Activated CD4-positive, alpha-beta T cell treated with anti-CD3 and anti-CD28 coated beads, Interleukin-2, amount 50 U/mL, for 4 hours (primary cell): ENCODE measurements at places on chromosomes 4 and X.

DNA sequence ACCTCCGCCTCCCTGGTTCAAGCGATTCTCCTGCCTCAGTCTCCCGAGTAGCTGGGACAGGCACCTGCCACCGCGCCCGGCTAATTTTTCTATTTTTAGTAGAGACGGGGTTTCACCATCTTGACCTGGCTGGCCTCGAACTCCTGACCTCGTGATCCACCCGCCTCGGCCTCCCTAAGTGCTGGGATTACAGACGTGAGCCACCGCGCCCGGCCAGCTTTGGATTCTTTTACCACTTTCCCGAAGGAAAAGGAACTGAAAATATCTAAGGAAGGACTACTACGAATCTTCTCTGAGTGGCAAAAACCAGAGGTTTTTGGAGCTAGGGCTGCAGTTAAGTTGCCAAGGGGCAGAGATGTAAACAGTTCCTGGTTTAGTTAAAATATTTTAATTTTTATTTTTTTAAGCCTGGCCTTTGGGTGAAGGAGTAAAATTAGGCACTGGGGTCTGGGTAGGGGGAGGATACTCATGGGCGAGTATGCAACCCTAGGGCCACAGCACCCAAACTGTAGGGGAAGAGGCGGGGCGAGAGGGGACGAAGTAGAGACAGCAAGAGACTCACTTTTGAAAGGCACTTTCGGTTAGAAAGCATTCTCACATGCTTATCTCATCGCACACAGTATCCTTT lies 525 bp upstream of the CISD2 start:
- DNase-seq = no peak

DNA sequence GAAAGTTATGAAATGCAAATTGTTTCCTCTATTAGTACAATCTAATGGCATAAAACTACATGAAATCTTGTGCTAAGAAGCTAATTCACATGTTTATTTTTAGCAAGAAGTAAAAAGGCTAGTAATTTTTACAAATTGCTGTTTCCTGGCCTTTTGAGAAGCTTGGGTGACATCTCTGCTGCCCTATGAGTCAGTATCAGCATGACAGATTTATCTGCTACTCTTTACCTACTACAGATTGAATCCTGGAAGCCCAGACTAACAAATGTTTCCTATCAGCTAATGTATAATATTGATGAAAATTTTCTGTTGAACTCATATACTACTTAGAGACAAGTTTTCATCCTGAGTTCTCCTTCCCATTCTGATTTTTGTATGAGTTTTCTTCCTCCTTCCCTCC lies 232.4 kb downstream of the DCTD start:
- DNase-seq = no peak

GRCh38 chr4:86220121-86220520 lies 139.7 kb downstream of the MAPK10 start:
- DNase-seq = no peak

DNA sequence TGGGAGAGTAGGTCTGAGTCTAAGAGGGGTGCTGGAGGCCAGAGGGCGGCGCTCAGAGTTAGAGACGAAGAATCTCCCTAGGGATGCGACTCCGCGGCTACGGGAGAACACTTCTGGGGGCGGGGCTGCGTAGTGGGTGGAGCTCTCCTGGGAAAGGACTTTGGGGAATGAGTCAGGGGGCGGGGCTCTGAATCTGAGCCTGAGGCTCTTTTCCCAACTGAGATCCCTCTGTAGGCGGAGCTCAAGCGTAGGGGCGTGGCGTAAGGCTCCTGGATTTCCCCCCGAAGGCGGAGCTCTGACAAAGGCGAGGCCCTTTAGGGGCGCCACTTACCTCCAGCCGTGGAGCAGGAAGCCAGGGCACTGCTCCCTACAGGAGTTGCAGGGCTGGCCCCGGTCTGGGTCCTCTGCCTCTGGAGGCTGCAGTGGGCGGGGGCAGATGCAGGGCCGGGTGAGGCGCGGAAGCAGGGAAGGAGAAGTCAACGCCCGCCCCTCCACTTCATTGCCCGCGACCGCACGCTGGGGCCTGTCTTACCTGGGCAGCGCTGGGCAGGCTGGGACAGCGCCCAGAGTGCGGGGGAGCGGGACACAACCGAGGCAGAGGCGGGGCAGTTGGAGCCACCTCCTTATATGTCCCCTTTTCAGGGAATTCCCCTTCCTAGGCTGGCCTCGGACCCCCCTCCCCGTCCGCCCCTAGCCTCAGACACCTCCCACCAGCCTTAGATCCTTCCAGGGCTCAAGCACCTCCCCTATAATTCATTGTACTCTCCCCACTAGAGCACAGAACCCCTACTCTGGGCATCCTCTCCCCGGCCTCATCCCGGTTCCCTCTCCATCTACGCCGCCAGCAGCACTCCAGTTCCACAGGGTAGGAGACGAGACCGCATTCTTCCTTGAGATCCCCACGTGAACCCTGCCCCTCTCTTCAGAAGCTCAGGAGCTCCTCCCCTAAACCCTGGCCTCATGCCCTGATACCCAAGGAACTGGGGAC lies 1.6 kb downstream of the PRICKLE3 start:
- DNase-seq = no peak

DNA sequence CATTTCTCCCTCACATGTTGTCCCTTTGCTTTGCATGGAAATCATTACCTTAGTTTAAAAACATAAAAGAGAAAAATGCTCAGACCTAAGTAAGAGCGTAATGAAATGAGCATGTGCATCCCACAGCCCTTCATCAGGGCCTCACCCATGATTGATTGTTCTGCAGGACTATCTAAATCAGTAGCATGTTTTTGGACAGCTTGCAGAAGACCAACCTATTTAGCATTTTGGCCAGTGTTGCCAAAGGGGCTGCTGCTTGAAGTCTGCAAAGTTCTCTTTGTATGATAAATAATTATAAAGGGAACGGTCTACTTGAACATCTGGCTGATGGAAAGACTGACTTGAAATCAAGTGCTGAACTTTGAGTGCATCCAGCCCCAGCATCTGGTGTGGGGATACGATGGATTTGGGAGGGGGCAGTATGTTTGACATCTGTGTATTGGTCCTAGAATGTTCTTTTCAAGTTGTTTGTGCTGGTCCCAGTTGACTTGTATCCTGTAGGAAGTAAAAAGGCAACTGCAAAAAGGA lies 76.1 kb upstream of the LIMCH1 start:
- no peak for DNase-seq

DNA sequence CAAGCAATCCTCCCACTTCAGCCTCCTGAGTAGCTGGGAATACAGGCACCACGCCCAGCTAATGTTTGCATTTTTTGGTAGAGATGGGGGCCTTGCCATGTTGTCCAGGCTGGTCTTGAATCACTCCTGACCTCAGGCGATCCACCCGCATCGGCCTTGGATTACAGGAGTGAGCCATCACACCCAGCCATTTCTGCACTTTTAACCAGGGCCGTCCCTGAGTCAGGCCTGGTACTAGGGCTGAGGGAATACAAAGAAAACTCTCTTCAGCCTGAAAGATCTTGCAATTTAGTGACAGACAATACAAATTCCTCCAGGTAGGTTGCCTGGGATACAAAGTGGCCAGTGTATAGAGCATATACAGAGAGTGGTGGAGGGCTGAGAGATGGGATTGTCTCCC lies 65.8 kb downstream of the BCOR start:
- DNase-seq = no peak

DNA sequence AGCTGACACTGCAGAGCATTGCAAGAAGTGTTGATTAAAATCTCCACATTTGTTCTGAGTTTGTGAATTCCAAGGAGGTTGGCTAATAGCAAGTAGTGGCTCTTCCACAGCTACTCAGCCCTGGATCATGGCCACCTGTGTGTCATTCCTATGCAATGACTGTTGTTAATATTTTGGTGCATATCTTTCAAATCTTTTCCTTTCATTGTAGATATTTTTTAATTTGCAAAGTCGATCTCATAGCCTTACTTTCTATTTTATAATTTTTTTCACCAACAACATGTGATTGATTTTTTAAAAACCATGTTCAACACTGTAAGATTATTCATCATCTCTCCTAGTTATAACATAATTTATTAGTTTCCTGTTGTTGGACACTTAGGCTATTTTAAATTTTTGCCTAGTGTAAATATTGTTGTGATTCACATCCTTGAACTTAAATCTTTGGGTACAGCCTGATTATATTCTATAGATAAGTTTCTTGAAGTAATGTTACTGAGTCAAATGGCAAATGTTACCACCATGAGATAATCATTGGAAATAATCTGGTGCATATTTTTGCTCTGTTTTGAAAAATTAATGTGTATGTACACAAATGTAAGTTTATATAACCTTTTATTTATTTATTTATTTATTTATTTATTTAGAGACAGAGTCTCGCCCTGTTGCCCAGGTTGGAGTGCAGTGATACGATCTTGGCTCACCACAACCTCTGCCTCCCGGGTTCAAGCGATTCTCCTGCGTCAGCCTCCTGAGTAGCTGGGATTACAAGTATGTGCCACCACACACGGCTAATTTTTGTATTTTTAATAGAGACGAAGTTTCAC lies 17.1 kb upstream of the ARHGAP10 start:
- DNase-seq = no peak

- no peak for DNase-seq
These were observed 20.2 kb upstream of the PITX2 start for GRCh38 chr4:110643096-110643495.

GRCh38 chr4:68592673-68593072 lies 16.6 kb upstream of the UGT2B17 start:
- DNase-seq = no peak

DNA sequence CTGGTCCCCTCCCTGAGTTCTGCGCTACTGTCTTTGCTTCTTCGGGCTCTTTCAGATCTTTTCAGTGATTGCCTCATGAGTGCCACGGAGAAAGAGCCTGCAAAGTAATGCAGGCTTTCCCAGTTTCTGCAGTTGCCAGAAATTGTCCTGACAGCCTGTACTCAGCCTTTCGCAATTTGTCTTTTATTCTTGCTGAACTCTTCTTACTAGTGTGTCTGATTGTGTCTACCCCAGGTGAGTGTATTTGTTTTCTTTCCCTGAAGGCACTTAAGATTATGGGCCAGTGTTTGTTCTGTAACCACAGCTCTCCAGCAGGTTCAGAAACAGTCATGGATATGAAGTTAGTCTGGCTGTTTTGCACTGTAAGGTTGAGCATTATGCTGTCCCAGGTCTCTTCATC lies 47.1 kb downstream of the FAM193A start:
- DNase-seq = no peak

DNA sequence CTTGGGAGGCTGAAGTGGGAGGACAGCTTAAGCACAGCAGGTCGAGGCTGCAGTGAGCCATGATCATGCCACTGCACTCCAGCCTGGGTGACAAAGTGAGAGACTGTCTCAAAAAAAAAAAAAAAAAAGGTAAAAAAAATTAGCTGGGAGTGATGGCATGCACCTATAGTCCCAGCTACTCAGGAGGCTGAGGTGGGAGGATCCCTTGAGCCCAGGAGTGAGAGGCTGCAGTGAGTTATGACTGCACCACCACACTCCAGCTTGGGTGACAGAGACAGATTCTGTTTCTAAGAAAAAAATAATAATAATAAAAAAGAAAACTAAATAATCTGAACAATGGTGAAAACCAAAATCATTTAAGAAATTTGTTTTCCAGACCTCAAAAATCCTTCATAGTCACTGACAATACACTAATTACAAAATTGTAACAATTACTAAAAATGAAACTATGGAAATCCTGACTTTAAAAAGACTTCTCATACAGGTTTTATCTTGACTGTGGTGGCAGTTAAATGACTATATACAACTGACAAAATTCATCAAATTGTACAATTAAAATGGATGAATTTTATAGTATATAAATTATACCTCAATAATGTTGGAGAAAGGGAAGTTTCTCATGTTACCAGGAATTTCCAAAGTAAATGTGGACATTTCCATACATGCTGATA lies 31.3 kb downstream of the PHF8 start:
- no peak for DNase-seq

GRCh38 chr4:44927399-44928380 lies 201.3 kb upstream of the GNPDA2 start:
- DNase-seq = no peak

DNA sequence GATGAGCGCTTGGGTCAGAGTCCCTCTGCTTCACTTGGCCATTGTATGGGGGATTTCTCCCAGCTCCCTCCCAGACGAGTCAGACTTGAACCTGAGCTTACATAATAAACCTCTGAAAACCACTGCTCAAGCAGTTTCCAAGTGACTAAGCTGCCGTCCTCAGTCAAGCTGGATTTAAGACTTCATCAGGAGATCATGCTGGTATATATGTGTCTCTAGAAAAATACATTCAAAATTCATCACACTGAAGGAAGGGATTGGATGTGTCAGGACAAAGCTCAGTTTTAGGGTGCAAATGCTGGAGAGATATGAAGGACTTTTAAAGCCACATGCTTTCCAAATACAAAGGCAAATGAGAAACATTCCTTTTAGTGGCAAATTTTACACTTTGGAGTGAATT lies 114.3 kb downstream of the QDPR start:
- DNase-seq = no peak

- no peak for DNase-seq
These were observed 516.0 kb downstream of the FSTL5 start for GRCh38 chr4:161647757-161648156.

- DNase-seq = no peak
These were observed 1272.6 kb downstream of the PCDH19 start for GRCh38 chrX:99137488-99137887.

GRCh38 chr4:147388018-147388417 lies 92.9 kb upstream of the EDNRA start:
- DNase-seq = no peak

- DNase-seq = no peak
These were observed 17.0 kb downstream of the LAMP2 start for GRCh38 chrX:120452131-120452530.

GRCh38 chrX:140764401-140764919 lies 54.9 kb downstream of the LINC00632 start:
- no peak for DNase-seq

DNA sequence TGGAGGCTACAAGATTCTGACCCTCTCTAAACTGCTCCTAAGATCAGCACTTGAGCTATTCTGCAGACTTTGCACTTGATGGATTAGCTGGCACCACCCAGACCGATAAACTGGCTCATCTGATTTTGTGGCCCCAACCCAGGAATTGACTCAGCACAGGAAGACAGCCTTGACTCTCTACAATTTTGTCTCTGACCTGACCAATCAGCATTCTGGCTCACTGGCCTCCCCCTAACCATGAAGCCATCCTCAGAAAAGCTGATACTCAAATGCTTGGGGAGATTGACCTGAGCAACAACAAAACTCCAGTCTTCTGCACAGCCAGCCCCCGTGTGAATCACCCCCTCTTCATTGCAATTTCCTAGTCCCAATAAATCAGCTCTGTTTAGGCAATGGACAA lies 195.4 kb upstream of the PPP1R2C start:
- DNase-seq = no peak

- no peak for DNase-seq
These were observed 15.6 kb downstream of the DGKQ start for GRCh38 chr4:957581-958313.

- no peak for DNase-seq
These were observed 541.2 kb upstream of the SMIM31 start for GRCh38 chr4:164212714-164213113.

DNA sequence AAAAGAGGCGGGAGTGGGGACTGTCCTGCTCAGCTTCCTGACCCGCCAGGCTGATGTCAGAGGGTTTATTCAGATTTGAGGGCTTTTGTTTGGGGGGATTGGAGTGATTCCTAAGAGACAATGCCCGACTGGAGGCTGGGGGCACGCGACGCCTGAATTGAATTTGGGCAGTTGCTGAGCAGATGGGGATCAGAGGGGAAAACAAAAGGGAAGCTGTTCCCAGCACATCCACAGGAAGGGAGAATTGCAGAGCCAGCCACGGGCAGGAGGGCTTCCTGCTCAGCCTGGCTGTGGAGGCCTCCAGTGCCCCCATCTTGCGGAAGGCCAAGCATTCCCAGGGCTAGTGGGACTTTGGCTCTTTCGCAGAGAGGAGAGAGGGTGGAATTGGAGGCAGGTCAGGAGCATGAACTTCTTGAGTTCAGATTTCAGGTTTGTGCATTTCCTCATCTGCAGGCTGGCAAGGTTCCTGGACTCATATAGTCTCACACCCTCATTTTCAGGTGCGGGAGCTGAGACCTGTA lies 162.8 kb downstream of the NHS start:
- DNase-seq = no peak
